ENCODE measurements at places on chromosomes 5 and 9. TPM values are rescaled to one million over a fixed set of nuclear protein-coding genes. Genes with fewer than 3 reads are reported as not detected.

DNA sequence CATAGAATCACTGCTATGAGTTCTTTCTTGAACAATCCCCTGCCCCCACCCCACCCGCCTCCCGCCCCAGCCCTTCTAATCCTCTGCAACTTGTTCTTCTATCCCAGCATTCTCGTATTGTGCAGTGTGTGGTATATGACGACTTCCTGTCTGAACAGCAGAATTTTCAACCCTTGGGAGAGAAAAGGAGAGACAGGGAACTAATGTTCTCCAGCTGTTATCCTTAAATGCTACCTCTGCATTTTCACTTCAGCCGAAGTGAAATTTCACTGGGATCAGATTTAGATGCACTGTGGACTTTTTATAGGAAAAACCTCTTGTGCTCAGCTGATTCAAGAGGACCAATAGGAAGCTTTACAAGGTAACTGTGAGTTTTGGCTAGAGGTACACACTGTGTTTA is 2.2 kb downstream of the FBXL7 start:
- DNase-seq = no peak

GRCh38 chr9:115775659-115776058 is 377.9 kb upstream of the PAPPA start:
- DNase-seq = no peak

GRCh38 chr5:130529511-130530485 is 625.5 kb downstream of the CHSY3 start:
- no peak for DNase-seq

DNA sequence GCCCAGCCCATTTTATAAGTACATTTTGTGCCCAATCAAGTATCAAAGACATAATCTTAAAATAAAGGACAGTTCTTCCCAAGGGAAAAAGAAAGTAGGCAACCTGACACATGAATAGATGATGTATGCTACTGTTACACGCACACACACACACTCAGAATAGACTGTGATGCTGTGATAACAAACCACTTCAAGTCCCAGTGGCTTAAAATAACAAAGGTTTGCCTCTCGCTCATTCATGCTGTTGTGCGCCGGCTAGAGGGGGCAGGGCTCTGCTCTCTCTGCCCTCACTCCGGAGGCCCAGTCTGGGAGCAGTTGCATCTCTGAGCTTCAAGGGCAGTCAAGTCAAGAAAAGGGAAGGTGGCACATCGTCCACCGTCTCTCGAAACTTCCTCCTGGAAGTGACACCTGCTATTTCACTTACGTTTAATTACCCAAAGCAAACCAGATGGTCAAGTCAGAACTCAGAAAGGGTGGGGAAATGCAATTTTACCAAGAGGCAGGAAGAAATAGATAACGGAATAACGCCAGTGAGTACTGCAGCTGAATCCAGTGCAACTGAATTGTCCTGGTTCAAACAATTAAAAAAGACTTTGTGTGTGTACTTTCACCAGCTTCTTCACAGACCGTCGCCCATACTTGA is 43.3 kb downstream of the ANKRD33B start:
- no peak for DNase-seq

ADGRV1 gene
- 20.9 TPM for total RNA-seq

DNA sequence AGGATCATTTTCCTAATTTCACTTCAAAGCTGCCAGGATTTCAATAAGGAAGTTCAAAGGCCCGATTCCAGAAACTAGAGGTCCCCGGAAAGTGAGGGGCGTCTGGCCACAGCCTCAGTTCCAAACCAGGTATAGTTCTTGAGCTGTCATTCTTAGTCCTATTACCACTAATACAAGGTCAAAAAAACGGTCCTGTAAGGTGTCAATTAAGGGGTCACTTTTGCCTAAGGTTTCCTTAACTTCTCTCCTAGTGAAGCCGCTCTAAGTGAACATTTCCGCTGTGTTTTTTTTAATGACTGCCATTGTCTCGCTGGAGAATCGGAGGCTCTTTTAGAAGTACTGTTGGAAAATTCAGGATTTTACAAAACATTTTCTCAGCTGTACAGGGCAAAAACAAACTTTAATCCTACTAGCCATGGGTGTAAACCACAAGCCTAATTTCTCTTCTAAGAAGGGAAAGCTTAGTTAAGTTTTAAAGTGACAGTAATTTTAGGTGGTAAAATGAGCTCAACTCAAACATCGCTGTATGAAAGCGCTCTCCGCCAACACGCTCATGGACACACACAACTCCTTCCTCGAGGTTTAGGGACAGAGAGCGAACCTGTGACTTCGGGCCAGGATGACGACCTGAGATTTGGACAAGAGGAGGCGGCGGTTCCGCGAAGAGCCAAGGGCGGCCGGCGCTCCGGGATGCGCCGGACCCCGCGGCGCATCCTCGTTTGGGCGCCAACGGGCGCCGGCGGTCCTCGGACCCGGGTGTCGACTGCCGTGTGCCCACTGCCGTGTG is 76.7 kb upstream of the IFNE start:
- no peak for DNase-seq

FAT2 gene
- 22.5 TPM for total RNA-seq

DNA sequence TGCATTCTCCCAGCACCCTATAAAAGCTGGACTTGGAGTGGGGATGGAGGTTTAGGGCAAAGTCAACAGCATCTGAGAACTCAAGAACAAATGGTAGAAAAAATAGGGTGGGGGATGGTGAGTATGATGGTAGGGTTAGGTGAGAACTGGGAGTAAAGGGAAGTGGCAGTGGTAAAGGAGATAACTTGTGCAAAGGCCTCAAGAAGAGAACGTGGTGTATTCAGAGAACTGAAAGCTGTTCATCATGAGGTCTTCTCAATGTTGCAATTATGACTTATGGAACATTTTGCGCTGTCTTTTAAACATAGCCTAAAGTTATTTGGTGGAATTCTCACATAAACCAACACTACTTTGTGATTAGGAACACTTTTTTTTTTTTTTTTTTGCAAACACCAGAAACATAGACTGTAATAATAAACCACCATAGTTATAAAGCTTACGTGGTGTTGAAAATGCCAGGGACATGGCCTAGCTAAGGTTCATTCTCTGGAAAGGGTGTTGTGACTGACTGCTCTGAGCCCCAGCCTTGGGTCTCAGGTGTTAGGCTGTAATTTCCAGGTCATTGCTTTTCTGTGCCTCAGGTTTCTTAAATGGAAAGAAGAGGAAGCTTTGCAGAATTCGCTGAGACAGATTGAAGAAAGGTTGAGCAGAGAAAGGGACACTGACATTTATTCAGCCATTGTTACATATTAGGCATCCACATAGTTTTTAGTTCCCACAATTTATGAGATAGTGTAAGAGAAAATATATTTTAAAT is 19.2 kb upstream of the TXNDC8 start:
- no peak for DNase-seq

DNA sequence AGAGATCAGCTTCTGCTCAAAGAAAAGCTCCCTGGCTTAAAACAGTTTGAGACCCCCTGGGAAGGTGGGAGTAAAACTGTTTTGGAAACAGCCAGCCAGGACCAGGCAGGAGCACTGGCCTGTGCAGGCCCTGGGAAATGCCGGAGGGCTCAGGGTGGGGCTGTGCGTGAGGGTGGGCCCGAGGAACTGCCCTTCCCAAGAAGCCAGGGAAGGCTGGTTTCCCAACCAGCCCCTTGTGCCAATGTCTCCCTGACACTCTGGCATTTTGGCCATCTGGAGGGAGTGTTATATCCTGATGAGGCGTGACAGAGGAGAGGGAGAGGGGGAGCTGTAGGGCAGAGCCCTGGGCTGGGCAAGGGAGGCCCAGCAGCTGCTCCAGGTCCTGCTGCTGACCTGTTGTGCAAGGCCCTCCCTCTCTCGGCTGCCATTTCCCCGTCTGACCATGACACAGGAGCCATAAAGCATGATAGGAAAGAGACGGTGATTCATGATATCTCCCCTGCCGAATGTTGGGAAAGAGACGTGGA is 16.1 kb downstream of the OLFML2A start:
- DNase-seq = no peak

CLINT1 gene
- total RNA-seq = 84.5 TPM

- DNase-seq = no peak
Measured at GRCh38 chr5:98168871-98169270, 604.6 kb upstream of the RGMB start.

DNA sequence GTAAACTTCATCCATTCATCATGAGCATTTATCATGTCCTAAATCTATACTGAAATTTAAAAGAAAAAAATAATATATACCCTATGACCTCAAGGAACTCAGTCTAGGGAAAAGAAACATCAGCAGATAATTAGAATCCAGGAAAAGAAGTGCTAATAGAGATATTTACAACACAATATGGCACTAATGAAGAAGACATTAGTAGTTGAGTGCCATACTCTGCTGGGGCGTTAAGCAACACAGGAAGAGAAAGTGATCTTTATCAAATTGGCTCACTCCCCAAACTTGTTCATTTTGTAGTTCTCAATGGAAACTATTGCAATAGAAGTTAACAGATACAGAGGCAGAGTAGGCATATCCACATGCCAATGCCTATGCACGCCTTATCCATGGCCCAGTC is 27.5 kb downstream of the GABRA6 start:
- DNase-seq = no peak

GRCh38 chr9:2210201-2210600 is 195.1 kb downstream of the SMARCA2 start:
- no peak for DNase-seq

DNA sequence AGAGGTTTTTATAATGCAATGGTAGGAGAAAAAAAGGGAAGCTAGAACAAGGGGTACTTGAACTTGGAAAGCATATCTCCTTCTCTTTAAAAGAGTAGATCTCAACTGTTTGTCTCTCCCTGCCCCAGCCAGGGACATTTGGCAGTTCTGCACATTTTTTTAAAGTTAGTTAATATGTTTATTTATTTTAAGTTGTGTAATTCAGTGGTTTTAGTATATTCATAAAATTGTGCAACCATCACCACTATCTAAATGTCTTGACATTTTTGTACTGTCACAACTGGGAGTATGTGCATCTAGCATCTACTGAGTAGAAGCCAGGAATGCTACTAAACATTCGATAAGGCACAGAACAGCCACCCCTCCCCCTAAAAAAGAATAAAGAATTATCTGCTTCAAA is 103.5 kb upstream of the DPYSL3 start:
- DNase-seq = no peak
